ENCODE measurements at places on chromosomes 7 and 10.

DNA sequence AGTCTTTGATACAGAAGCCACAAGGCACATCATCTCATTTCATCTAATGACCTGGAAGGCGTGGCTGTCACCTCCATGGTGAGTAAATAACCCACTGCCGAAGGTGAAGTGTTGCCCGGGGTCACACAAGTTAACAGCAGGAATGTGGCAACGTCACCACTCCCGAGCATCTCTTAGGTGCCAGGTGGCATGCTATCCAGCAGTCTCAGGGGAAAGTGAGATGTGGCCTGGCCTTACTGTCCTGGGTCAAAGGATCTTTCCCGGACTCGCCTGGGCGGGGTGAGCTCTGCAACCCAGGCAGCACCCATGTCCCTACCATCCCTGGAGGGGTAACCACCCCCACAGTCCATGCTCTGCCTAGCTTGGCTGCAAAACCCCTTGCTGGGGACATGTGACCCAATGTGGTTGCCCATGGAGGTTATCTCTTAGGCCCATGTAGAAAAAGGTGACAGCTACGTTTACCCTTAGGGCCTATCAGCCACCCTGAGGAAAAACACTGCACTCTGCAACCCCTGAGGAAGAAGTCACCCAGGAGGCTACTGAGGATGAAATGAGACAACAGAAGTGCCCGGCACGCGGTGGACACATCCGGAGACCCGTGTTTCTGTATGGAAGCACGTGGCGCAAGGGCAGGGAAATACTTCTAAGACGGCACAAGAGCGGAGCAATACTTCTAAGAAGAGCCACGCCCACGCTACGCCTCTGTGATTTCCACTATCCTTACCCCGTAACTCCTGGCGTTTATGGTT, 52.0 kb downstream of the BAIAP2L1 start:
- no peak overlapping the region for H3K27ac ChIP-seq
- no peak overlapping the region for H3K4me3 ChIP-seq
- no peaks in the 10 kb centered on the region for H3K27me3 ChIP-seq
- no peaks in the 10 kb centered on the region for H3K4me1 ChIP-seq

DNA sequence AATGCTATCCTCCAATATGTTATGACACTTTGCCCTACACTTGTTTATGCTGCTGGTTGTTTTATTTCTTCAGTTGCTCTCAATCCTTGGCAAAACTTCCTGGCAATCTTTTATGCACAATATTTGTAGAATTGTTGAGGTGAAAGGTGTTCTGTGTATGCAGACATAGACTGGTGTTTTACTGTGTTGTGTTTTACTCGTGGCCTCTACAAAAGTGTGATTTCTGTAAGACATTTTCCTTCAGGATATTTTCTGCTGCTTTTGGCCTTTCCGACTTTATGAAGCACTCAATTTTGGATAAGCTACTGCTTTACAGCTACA, 21.8 kb downstream of the GLCCI1 start:
- no peaks in the 10 kb centered on the region for H3K27me3 ChIP-seq
- no peak overlapping the region for H3K4me3 ChIP-seq
- H3K36me3 ChIP-seq = no peaks in the 10 kb centered on the region
- H3K27ac ChIP-seq = peak overlapping the region; percentile 61
- DNase-seq = no peak

DNA sequence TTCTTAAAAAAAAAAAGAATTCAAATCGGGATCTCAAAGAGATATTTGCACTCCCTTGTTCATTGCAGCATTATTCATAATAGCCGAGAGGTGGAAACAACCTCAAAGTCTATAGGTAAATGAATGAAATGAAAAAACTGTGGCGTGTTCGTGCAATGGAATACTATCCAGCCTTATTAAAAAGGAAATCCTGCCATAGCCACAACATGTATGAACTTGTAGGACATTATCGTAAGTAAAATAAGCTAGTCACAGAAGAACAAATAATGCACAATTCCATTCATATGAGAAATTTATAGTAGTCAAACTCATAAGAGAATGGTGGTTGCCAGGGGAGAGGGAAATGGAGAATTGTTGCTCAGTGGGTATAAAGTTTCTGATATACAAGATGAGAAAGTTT, 37.9 kb downstream of the GRK5 start:
- H3K4me3 ChIP-seq = no peak overlapping the region
- no peaks in the 10 kb centered on the region for H3K36me3 ChIP-seq
- no peaks in the 10 kb centered on the region for H3K4me1 ChIP-seq
- H3K27me3 ChIP-seq = no peaks in the 10 kb centered on the region

- peak within 1 kb of the TSS; percentile 45 for H3K4me3 ChIP-seq
- H3K27me3 ChIP-seq = no peaks in the 10 kb centered on the region
- H3K27ac ChIP-seq = no peak within 1 kb of the TSS
- no peaks in the 10 kb centered on the region for H3K36me3 ChIP-seq
Measured at GRCh38 chr7:134126966-134127848, at the start of gene LRGUK. TSS of gene LRGUK (plus strand) at chr7:134127340. CDS start at chr7:134127368, 28 bp downstream.

DNA sequence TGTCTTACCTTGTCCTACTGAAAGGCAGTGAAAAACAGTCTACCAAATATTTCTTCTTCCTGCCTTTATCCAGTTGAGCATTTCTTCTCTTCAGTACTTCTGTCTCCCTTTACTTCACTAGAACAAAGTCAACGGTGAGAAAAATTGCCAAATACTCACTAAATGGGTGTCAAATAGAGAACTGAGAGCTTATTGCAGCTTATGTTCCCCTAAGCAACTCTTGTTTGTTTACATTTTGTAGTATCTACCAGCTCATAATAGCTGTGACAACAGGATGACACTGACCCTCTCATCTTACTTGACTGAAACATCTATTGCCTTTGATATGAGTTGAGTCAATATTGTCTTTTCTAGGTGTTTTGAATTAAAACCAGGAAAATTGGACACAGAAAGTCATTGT, 327.9 kb upstream of the SORCS1 start:
- no peaks in the 10 kb centered on the region for H3K4me1 ChIP-seq
- H3K36me3 ChIP-seq = no peaks in the 10 kb centered on the region
- H3K4me3 ChIP-seq = no peak overlapping the region
- no peak overlapping the region for H3K27ac ChIP-seq
- DNase-seq = no peak

All from natural killer cell (primary cell).